HepG2 (cell line): ENCODE measurements at places on chromosomes 11 and 22. TPM values are rescaled to one million over a fixed set of nuclear protein-coding genes. Genes with fewer than 3 reads are reported as not detected.

DNA sequence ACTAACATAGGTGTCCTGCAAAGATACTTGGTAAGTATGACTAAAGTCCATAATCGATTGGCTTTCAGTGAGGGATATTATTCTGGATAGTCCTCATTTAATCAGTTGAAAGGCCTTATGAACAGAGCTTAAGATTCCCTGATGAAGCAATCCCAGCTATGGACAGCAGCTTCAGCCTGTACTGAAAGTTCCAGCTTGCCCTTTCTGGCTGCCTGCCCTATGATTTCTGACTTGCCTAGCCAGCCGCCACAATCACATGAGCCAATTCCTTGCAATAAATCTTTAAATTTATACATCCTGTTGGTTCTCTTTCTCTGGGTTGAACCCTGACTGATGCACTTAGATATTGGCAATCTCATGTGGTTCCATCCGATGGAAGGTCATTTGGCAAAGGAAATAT, 759.0 kb upstream of the API5 start:
- no peaks in the 10 kb centered on the region for H3K36me3 ChIP-seq
- no peaks in the 10 kb centered on the region for H3K4me1 ChIP-seq
- no peak overlapping the region for H3K27ac ChIP-seq
- H3K27me3 ChIP-seq: no peaks in the 10 kb centered on the region

DNA sequence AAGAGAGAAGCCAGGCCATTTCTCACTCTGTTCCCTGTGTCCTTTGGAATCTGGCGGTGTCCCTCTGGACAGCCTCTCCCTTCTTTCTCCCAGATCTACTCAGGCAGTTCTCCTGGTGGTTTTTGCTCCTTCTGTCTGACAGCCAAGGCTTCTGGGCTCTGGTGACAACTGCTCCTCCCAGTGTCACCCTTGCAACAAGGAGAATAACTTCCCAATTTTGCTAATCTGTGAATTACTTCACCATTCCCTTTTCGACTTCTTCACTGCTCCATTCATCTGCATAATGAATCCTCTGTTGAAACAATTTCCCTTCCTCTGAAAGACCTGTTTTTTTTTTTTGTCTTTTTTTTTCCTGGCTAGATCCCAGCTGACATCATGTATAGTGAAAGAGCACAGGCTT, 56.3 kb upstream of the PDE3B start:
- H3K4me3 ChIP-seq: no peak overlapping the region
- H3K27ac ChIP-seq: no peak overlapping the region
- no peaks in the 10 kb centered on the region for H3K36me3 ChIP-seq

GRCh38 chr22:35376728-35377472, 4.0 kb upstream of the HMOX1 start:
- no peaks in the 10 kb centered on the region for H3K36me3 ChIP-seq
- DNase-seq: peak; percentile 92
- no peaks in the 10 kb centered on the region for H3K27me3 ChIP-seq
- peaks cover 89% of the 10 kb centered on the region for H3K4me1 ChIP-seq
- H3K27ac ChIP-seq: peak overlapping the region; percentile 65
- H3K4me3 ChIP-seq: peak overlapping the region; percentile 70

- no peaks in the 10 kb centered on the region for H3K27me3 ChIP-seq
- no peak overlapping the region for H3K27ac ChIP-seq
- peak; percentile 59 for DNase-seq
- no peak overlapping the region for H3K4me3 ChIP-seq
Observed at GRCh38 chr11:64204464-64204989, 2.0 kb upstream of the FERMT3 start.

GRCh38 chr11:57179681-57180080, 2.1 kb upstream of the LRRC55 start:
- peaks cover 23% of the 10 kb centered on the region; the same call in 2 of the 3 replicates for H3K27me3 ChIP-seq
- H3K4me1 ChIP-seq: no peaks in the 10 kb centered on the region
- no peak for DNase-seq
- H3K4me3 ChIP-seq: no peak overlapping the region

DNA sequence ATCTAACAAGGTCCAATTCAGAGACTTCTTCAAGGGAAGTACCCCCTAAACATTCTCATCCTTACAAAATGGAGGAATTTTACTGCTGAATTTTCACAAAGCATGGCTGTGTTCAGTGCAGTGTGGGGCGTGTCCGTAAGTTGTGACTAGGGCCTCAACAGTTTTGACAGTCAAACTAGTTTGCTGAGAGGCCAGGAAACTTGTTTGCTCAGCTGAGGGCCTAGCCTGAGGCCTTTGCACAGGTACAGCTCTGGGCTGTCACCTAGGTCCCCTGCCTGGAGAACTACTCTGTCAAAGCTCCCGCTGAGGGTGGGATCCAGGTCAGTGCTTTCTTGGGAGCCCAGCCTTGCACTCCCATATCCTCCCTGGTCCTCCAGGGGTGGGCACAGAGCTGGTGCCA, 27.9 kb downstream of the TCP11L1 start:
- H3K4me3 ChIP-seq: no peak overlapping the region
- no peak for DNase-seq
- peaks cover 32% of the 10 kb centered on the region for H3K36me3 ChIP-seq
- no peaks in the 10 kb centered on the region; the same call in 1 of the 2 replicates for H3K27me3 ChIP-seq

DNA sequence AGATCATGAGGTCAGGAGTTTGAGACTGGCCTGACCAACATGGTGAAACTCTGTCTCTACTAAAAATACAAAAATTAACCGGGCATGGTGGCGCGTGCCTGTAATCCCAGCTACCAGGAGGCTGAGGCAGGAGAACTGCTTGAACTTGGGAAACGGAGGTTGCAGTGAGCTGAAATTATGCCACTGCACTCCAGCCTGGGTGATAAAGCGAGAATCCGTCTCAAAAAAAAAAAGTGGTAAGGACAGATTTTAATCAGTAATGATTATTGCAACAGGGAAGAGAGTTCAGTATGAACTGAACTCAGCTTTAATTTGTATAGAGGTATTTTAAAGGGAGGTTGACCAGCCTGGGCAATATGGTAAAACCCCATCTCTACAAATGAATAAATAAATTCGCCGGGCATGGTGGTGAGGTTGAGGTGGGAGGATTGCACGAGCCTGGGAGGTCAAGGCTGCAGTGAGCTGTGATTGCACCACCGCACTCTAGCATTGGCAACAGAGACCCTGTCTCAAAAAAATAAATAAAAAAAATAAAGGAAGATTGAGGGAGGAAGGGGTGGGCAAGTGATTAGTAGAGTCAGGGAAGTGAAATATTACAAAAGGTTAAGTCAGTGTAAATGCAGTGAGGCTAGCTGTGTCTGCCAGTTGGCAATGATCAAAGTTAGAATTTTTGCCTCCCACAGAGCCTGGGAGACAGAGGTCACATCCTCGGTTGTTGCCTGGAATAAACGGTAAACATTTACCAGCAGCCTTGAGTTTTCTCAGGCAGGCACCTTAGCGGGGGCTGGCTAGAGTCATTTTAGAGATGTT, 2.6 kb upstream of the MCM5 start:
- H3K27ac ChIP-seq: peak overlapping the region; percentile 80
- peak overlapping the region; percentile 42 for H3K4me3 ChIP-seq
- H3K27me3 ChIP-seq: no peaks in the 10 kb centered on the region
- H3K36me3 ChIP-seq: peaks cover 12% of the 10 kb centered on the region; the same call in 2 of the 3 replicates
- peaks cover 73% of the 10 kb centered on the region for H3K4me1 ChIP-seq
- peak; percentile 89 for DNase-seq

DNA sequence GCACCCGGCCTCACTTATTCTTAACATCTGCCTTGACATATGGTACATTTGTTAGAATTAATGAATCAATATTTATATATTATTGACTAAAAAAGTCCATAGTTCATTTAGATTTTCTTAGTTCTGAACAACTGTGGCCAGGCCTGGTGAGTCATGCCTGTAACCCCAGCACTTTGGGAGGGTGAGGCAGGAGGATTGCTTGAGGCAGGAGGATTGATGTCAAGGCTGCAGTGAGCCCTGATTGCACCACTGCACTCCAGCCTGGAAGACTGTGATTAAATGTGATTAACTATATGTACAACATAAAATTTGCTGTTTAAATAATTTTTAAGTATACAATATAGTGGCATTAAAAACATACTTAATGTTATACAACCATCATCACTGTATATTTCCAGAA, 5.6 kb downstream of the UVRAG start:
- H3K4me1 ChIP-seq: peaks cover 76% of the 10 kb centered on the region
- H3K27ac ChIP-seq: no peak overlapping the region
- no peaks in the 10 kb centered on the region; the same call in 2 of the 3 replicates for H3K27me3 ChIP-seq
- no peak for DNase-seq
- H3K4me3 ChIP-seq: no peak overlapping the region
- H3K36me3 ChIP-seq: no peaks in the 10 kb centered on the region

DNA sequence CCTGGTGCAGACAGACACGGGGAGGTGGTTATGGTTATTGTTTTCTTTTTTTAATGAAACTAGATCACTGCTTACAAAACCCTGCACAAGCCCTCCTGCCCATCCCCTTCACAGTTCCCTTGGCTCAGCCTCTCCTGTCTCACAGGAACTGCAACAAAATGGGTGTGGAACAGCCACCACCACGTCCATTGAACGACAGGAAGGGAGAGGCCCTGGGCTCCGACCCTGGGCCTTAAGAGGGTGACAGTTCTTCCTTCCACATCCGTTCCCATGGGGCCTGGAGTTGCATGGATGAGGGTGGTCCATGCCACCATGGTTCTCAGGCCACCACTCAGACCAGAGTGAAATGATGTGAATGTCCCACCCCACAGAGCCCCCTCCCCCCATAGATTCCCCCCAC, 15.7 kb downstream of the PRPF19 start:
- H3K4me1 ChIP-seq: no peaks in the 10 kb centered on the region
- H3K36me3 ChIP-seq: peaks cover 8% of the 10 kb centered on the region
- no peak overlapping the region for H3K4me3 ChIP-seq
- H3K27me3 ChIP-seq: no peaks in the 10 kb centered on the region
- H3K27ac ChIP-seq: no peak overlapping the region

GRCh38 chr11:9263840-9264315, 1.3 kb downstream of the DENND5A start:
- DNase-seq: peak; percentile 43
- peak overlapping the region; percentile 94 for H3K4me3 ChIP-seq
- no peaks in the 10 kb centered on the region; the same call in 2 of the 3 replicates for H3K27me3 ChIP-seq
- H3K36me3 ChIP-seq: no peaks in the 10 kb centered on the region
- H3K27ac ChIP-seq: peak overlapping the region; percentile 74
- H3K4me1 ChIP-seq: peaks cover 49% of the 10 kb centered on the region

GRCh38 chr11:67468456-67468758, 644 bp downstream of the TMEM134 start:
- no peaks in the 10 kb centered on the region for H3K36me3 ChIP-seq
- H3K27me3 ChIP-seq: no peaks in the 10 kb centered on the region
- peaks cover 69% of the 10 kb centered on the region for H3K4me1 ChIP-seq
- no peak for DNase-seq
- H3K4me3 ChIP-seq: peak overlapping the region; percentile 81

DNA sequence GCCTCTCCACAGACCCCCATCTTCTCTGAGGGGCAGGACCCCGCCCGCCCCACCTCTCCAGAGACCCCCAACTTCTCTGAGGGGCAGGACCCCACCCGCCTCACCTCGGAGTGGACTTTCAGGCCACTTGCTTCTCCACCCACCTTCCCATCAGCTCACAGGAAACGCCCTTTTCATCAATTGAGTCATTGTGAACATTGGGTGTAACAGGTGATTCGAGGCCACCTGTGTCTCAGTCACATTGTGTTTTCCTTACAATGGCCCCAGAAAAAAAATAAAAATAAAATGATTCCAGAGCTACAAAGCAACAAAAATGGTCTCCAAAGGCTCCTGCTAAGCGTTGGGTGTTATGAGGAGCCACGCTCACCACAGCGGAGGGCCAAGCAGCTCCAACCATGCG, 36.0 kb downstream of the BRD1 start:
- no peak overlapping the region for H3K27ac ChIP-seq
- H3K36me3 ChIP-seq: peaks cover 96% of the 10 kb centered on the region
- DNase-seq: no peak
- peaks cover 27% of the 10 kb centered on the region for H3K4me1 ChIP-seq

GRCh38 chr11:82246926-82247325, 486.7 kb downstream of the FAM181B start:
- no peak for DNase-seq
- no peak overlapping the region for H3K4me3 ChIP-seq
- H3K36me3 ChIP-seq: no peaks in the 10 kb centered on the region
- H3K27ac ChIP-seq: no peak overlapping the region
- H3K4me1 ChIP-seq: no peaks in the 10 kb centered on the region

GRCh38 chr22:36737776-36738175, 34.2 kb upstream of the CACNG2 start:
- no peak overlapping the region for H3K4me3 ChIP-seq
- H3K4me1 ChIP-seq: no peaks in the 10 kb centered on the region
- no peaks in the 10 kb centered on the region for H3K36me3 ChIP-seq
- no peaks in the 10 kb centered on the region; the same call in 1 of the 2 replicates for H3K27me3 ChIP-seq

DNA sequence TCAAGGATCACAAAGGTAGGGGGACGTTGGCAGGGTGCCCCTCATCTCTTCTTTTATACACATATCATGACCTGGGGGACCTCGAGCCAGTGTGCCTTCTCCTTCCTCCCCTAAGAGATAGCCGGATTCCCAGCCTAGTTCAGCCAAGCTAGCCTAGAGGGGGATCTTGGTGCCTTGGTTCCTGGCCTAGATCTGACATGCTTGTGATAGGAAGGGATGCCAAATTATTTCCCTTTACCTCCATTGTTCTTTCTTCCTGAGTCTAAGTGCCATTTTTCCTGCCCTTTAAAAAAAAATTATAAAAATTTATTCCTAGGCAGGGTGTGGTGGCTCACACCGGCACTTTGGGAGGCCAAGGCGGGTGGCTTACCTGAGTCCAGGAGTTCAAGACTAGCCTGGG, 7.0 kb upstream of the HINFP start:
- peaks cover 34% of the 10 kb centered on the region for H3K36me3 ChIP-seq
- DNase-seq: no peak
- H3K4me1 ChIP-seq: peaks cover 7% of the 10 kb centered on the region

DNA sequence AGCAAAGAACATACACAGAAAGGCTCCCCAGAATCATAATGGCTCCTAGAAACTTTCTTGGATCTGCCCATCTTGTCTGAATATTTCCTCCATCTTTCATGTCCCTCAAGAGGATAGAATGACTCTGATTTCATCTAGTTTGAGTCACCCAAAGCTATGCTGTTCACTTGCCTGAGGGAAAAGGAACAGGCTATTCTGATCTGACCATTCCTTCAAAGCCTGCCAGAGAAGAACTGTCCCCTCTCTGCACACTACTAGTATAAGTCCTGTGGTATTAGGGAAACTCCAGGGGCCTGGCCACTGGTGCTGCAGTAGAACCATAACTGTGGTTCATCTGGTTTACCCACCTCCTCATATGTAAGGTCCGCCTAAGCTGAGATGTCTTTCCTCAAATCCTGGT, 2.4 kb upstream of the PATE1 start:
- no peaks in the 10 kb centered on the region for H3K27me3 ChIP-seq
- H3K4me3 ChIP-seq: no peak overlapping the region
- no peak overlapping the region for H3K27ac ChIP-seq
- no peaks in the 10 kb centered on the region for H3K36me3 ChIP-seq

The CRYBA4 gene
- total RNA-seq: not detected in 2 replicates

The KCNJ5 gene
- not detected in 2 replicates for total RNA-seq

The BIK gene
- 0.66 and 0.80 TPM in 2 replicates for total RNA-seq

The SYT7 gene
- 0.81 and 1.4 TPM in 2 replicates for total RNA-seq
